ENCODE measurements at places on chromosomes 12 and 14.

- DNase-seq: no peak
Observed at GRCh38 chr12:128276471-128276870, 9.5 kb downstream of the TMEM132C start.

DNA sequence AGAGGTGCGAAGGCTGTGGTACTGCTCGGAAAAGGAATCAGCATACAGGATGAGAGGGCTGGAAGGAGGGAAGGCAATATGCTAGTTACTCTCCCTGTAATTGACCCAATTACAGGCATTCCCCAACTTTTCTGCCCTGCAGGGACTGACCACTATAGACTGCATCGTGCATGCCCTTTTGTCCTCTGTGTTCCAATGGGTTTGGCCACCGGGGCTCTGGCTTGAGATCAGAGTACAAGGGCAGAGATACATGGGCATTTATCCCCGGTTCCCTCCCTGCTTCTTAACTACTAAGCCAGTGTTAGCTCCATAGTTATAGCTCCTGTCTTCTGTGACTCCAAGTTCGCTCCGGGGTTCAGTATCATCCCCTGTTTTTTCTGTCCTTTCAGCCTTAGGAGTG, 59.7 kb downstream of the GTF2A1 start:
- DNase-seq: no peak

DNA sequence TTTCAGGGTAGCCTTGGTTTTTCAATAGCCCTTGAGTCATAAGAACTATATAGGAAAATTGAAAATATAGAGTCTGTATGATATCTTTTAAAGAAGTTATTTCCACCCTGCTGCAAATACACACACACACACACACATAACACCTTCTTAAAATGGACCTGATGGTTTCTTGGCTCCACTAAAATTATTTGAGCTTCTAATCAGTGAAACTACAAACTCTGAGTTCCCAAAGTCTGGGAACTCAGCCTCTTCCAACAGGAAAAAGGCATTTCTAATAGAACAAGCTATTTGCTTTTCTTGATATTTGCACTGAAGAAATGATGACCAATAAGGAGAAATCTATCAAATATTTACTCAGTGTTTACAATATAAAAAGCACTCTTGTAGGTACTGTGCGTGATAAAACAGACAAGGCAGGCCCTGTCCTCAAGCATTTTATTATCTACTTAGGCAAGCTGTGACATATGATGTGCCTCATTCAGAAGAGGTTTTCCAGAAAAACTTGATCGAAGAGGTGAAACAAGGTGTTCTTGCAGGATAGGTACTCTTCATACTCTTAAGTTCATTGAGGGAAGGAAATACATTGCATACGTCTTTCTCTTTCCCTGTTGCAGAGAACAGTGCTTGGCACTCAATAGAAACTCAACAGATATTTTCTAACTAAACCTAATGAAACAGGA, 88.6 kb downstream of the MGST1 start:
- no peak for DNase-seq

DNA sequence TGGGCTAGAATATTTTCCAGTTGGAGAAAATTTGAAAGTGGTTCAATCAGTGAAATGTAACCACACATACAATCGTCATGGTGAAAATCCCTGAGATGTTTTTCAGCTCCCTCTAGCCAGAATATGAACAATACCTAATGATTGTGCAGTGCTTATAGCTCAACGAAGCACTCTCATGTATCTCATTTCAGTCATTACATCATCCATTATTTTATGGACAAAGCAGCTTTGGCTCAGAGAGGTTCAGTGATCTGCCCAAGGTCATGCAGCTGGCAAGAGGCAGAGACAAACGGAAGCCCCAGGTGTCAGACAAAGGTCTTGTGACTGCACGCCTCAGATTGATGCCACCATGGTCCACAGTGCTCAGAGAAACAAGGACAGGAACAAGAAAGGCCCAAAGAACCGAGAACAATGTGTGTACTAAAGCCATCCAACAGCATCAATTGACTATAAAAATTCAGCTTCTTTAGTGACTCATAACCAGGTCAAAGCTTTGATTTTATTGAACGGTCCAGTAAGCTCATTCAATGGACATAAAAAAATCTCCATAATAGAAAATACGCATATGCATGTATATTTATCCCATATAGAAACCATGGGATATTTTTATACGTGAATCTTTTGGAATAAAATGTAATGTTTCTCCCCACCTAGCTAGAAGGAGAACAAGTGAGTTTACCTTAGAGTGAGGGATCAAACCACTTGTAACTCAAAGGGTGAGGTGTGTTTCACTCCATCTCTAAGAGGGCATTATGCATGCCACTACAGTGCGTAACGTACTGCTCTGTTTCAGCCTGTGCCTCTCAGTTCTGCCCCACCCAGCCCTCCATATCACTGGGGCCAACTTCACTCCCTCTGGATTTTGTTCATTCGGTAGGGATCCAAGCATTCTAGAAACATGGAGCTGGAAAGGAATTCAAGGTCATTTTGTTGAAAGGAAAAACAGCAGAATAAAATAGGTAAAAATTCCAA, 141.8 kb downstream of the GRIN2B start:
- no peak for DNase-seq

- no peak for DNase-seq
Observed at GRCh38 chr12:49777800-49778748, 36.7 kb downstream of the TMBIM6 start.

DNA sequence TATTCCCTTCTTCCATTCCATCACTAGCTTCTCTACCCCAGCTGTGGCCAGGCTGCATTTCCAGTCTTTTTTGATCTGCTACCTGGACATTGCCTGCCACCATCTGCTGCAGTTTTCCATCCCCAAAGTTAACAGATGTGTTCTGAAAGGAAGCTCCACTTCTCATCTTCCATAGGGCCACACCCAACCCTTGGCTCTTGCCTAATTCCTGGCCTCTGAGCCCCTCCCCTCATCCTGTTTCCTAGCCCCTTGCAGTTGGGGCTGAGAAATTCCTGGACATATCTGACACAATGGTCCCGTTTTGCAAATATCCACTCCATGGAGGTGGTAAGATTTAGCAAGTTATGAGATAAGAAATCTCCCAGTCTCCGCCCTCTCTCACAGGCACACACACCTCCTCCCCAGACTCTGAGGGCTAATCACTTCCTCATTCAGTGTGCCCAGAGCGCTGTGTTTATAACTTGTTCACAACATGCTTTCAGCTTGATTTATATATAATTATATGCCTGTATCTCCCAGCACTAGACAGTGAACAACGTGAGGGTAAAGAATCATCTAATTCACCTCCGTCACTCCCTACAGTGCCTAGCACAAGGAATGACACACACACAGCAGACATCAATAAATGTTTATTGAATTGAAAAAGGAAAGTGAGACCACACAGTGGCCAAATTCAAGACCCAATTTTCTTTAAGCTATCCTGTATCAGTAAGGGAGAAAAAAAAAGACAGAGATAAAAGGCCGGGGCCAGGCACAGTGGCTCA, 13.4 kb downstream of the SMUG1 start:
- DNase-seq: no peak

DNA sequence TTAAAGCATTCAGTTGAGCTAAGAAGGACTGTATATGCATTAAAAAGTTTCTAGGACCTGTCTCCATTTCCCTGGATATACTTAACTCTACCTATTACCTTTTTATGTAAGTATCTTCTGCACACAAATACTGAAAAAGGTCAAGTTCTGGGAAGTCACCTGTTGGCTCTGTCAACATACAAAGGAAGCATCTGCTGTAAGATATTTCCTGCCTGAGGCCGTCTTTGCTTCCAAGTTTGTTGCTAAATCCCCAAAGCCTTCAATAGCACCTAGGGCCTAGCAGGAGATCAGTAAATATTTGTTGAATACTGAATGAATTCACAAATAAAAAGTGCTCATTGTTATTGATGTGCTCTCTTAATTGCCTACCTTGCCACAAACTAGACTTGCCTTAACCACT, 188.4 kb downstream of the DUSP6 start:
- no peak for DNase-seq

DNA sequence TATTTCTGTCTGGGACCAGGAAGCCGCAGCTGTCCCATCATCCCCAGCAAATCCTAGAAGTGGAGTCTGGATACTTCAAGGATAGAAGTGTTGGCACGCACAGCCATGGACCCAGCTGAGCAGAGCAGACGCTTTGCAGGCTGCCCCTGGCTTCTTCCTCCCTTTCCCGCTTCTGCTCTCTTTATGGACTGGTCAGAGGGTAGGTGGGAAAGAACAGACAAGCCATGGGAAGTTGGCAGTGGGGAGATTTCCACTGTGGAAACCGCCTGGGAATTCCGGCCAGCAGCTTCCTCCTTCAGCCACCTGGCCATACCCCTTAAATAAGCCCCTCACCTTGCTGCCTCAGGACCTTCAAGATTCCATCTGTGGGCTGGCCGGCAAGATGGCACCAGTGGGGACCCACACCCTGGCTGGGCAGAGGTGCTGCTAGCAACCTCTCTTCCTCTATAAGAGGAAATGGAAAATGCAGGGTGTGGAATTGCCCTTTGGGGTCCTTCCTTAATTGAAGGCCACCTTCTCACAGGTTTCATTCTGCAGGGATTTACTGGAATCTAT, 20.6 kb downstream of the OTUB2 start:
- no peak for DNase-seq

DNA sequence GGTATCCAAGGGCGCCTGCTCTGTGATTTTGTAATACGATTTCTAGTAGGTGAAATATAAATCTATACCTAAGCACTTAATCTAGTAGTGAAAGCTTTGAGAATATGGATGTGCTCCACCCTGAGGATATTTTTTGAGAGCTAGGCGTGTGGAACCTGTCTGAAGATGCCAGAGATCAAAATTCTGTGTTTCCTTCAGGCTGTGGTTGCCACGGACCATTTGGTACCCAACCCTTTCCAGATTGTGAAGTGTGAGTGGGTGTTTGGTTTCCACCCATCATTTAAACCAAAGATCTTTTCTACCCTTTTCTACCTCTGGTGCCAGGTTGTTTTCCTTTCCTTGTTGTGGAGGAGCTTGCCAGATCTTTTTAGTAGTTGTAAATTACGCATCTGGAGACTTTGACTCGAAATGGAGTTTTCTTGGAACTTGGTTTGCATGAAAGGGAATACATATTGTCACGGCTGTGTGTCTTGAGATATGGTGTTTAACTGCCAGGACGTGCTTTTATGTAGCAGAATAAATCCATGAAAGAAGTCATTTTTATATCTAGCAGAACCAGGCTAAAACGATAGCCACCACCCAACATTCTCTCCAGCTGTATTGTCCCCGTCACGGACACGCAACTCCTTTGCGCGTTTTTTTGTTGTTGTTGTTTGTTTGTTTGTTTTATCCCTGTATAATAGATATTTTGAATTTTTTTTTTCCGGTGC, 2.2 kb downstream of the LRFN5 start:
- DNase-seq: no peak

DNA sequence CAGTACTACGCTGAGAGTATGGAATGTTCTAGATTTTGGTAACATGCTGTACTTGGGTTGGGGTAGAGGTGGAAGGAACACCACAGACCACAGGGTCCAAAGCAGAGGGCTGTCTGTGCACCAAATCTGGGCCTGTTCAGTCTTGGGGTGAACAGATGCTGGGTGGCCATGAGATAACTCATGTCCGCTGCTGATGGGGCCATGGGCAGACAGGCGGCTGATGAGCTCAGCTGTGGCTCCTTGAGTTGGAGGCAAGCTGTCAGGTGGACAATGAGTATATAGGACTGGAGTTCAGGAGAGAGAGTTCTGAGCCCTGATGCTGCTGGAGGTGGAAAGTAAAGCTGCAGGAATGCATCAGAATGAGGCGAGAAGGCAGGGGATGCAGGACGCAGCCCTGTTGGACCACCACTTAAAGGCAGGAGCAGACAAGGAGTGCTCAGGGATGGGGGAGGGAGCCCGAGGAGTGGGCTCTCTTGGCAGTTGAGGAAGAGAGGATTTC, 6.2 kb downstream of the SMIM41 start:
- DNase-seq: no peak

DNA sequence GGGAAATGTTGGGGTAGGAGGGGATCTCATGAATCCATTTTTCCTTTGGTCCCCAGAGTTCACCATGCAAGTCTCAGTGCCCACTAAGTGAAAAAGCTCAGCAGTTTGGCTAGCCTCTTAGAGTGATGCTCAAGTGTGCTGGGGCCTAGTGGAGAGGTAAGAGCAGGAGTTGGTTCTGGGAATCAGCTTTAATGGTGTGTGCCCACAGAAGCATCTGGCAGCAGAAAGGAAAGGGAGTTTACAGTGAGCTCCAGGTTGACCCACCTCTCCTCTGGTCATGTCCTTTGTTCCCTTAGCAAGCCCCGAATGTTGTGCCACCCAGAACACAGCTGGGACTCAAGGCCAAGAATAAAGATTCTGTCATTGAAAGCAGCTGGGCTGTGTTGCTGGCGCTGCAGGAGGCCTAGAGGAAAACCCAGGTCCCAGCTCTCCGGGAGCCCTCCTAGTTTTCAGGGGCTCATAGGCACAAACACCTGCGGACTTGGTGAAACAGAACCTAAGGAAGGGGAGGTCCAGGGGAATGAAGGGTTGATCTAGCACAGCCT, 320.8 kb downstream of the ZFP36L1 start:
- no peak for DNase-seq

- no peak for DNase-seq
Observed at GRCh38 chr14:96598332-96598928, 96.2 kb downstream of the PAPOLA start.

DNA sequence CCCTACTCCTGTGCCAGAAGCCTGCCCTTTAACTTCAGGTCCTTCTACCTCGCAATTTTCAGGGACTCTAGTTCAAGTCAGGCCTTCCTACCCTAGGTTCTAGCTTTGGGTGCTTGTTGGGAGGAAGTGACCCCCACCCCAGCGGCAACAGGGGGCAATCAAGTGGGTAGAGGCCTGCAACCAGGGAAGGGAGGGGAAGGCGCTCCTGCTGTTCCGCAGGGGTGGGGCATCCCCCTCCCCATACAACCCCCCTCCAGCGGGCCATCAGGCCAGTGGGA, 204 bp upstream of the PRPH start:
- no peak for DNase-seq

DNA sequence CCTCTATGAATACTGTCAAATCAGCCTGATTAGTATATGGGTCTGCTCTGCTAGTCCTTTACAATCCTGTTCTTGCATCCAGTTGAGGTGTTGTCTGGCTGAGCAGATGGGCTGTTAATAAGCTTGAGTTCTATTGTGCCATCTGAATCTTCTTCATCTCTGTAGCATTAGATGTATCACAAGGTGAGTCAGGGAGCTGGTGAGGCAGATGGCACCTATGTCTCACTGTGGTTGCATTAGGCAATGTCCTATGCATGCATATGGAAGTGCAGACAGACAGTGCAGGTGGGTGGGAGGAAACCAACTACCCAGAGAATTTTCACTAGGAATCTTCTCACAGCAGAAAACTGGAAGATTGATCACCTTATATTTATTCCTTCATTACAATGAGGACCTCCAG, 165.7 kb upstream of the STXBP6 start:
- DNase-seq: no peak

DNA sequence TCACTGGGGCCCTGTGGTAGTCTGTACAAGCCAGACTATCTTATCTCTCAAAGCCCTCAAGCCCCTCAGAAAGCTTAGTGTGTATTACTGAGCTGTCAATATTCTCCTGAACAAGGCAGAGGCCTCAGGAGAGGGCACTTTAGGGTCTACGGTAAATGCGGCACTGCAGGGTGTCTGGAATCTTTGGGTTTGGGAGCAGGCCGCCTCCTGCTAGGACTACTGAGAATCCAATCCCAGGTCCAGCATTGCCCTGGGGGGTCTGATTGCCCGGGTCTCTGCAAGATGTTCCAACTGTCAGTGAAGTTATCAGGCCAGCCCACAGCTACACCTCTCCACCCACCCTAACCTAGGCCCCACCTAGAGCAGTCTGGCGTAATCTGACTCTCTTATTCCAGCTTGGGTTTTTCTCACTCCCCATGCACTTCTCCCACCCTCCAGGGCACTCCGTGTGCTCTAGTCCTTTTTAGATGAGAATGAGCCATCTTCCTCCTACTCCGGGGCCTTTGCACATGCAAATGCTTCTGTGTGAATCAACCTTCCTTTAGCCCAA, 4.3 kb upstream of the ZFP36L1 start:
- no peak for DNase-seq

GRCh38 chr14:99137913-99138571, 134.0 kb downstream of the BCL11B start:
- no peak for DNase-seq
